ENCODE measurements at places on chromosomes 11 and 22. TPM values are rescaled to one million over a fixed set of nuclear protein-coding genes. Genes with fewer than 3 reads are reported as not detected.
A peak's percentile ranks its signal among the peaks of the same experiment; 100 is the strongest.

GRCh38 chr11:102396708-102397563 lies 49.9 kb downstream of the BIRC2 start:
- no peak for DNase-seq

- no peak for DNase-seq
Observed at GRCh38 chr22:37661160-37661924, 2.8 kb downstream of the PDXP start.

- peak; percentile 85 for DNase-seq
Observed at GRCh38 chr11:74443071-74443864, 24.1 kb downstream of the KCNE3 start.

TRIM51 gene
- total RNA-seq, result not detected

FAT3 gene
- total RNA-seq, result 0.20 TPM
